ENCODE measurements at places on chromosomes 7 and 10.

- DNase-seq, result no peak
Observed at GRCh38 chr7:102101926-102102325, 184.7 kb upstream of the SH2B2 start.

DNA sequence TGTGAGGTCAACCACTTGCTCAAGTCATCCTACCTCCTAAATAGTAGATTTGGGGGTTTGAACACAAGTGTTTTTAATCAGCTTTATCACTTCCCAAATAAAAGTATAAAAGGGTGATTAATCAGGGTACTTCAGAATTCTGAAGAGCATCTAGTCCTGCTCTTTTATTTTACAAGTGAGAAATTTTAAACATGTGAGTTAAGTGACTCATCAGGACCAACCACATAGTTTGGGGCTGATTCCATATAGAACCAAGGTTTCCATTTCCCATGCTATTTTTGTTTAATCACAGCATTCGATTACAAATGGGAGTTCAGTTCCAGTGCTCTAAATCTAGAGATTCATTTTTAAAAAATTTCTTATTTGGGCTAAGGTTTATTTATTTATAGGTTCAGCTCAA is 113.4 kb downstream of the GPR158 start:
- no peak for DNase-seq

GRCh38 chr7:19747740-19748339 is 25.6 kb downstream of the TMEM196 start:
- no peak for DNase-seq

DNA sequence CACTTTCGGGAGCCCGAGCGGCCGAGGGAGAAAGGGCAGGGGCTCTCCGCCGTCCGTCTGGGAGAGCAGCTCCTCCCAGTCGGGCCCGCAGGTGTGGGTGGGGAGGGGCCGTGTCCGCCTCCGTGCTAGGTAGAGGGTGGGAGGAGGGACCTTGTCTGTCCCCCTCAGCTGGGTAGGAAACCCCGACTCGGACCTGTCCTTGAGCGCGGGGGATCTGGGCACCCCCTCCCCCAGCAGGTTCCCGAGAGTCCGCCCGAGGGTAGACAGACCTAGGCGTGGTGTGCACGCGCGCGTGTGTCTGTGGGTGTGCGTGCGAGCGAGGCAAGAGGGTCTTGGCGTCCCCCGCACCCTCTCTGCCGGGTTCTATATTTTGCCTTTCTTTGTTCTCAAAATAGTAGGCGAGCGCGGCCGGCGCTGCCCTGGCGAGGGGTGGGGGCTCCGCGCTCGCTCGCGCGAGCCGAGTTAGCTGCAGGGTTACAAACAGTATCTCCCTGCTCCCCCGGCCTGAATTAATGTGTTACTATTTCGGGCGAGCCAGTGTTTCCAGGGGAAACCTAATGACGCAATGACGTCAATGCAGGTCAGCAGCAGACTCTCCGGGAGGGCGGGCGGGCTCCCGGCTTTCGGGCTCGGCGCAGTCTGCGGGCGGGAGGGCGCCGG is 73.9 kb upstream of the LEP start:
- peak; percentile 69 for DNase-seq

GRCh38 chr7:134364619-134365037 is 47.9 kb upstream of the SLC35B4 start:
- DNase-seq, result no peak

- no peak for DNase-seq
Observed at GRCh38 chr10:131698232-131698631, 202.6 kb upstream of the PPP2R2D start.

DNA sequence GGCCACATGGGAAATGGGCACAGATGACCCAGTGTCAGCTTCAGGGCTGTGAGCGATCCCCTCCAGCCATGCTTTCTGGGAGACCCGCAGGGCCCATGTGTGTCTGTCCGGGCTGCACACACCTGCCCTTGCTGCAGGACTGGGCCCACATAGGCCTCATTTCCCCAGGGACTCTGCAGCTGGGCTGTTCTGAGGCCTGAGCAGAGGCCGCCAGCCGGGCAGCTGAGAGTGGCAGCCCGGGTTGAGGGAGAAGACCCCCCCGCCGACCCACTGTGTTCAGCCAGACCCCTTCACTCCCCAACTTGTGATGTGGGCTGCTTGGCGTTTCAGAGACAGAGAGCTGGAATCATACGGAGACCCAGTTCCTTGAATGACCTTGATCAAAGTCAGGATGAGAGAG is 50.1 kb upstream of the DPYSL4 start:
- DNase-seq, result no peak

DNA sequence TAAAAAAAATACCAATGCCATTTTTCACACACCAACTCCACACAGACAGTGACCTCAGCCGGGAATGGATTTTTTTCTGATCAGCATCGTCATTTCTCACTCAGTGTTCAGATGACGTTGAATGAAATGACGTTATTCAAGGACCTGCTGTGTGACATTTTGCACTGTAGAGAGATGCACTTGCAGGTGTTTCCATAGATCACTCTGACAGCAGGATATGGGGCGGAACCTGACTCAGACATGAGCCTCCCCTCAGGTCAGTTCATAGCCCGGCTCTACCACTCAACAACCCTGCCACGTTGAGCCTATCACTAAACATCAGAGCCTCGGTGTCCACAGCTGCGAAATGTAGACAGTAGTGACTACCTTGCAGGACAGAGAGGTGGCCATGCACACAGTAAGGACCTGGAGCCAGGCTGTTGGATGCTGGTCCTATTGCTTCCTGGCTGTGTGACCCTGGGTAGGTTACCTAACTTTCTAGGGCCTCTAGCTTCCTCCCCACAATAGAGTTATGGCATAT is 41.4 kb upstream of the ANTXRL start:
- DNase-seq, result no peak

DNA sequence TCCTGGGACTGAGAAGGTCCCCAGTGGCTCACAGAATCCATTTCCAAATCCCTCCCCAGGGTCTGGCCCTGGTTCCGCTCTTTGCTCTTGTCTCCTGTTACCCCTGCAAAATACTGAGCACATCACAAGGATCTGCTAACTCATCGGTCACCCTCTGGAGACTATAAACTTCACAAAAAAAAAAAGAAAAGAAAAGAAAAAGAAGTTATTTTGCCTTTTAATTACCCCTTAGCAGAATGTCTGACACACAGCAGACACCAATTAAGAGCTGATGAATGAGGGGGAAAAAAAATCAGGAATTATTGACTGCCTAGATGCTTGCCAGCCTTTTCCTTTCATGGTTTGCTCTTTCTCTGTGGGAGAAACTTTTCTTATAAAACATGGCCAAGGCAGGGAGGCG is 578.7 kb downstream of the GRID1 start:
- DNase-seq, result no peak

DNA sequence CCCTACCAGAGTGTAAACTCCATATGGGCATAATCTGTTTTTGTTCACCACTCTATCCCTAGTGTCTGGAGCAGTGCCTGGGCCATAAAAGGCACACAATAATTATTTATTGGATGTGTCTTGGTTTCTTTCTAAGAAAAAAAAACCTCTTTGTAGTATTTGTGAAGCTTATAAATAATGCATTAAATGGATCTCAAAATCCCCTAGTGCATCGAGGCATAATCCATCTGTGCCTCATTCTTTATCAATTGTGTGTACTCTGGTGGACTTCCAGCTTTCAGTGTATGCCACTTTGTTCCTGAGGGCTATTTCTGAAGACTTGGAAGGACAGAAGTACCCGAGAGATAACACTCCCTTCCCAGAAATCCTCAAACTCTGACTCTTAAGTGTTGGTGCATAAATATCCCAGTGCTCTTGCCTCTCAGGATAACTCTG is 255.0 kb upstream of the PHYHIPL start:
- DNase-seq, result no peak

DNA sequence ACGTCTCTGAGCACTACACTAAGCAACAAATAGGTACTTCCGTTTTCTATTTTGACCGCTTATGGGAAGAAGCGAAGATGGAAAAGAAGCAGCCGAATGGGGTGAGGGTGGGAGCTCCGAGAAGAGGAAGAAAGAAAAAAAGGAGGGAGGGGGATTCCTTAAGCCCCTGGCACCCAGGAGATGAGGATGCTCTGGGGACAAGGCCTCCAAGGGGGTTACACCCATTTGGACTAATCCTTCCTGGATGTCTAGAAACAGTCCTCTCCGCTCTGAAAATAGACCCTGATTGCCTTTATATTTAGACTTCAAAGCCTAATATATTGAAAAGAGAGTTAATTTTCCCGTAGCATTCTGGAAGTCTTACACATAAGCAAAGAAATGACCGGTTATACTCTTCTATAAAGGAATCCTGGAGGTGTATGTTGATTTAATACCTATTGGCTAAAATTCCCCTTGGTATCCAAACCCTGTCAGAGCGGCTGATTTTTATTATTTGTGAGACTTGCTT is 676 bp upstream of the HTR7 start:
- no peak for DNase-seq

DNA sequence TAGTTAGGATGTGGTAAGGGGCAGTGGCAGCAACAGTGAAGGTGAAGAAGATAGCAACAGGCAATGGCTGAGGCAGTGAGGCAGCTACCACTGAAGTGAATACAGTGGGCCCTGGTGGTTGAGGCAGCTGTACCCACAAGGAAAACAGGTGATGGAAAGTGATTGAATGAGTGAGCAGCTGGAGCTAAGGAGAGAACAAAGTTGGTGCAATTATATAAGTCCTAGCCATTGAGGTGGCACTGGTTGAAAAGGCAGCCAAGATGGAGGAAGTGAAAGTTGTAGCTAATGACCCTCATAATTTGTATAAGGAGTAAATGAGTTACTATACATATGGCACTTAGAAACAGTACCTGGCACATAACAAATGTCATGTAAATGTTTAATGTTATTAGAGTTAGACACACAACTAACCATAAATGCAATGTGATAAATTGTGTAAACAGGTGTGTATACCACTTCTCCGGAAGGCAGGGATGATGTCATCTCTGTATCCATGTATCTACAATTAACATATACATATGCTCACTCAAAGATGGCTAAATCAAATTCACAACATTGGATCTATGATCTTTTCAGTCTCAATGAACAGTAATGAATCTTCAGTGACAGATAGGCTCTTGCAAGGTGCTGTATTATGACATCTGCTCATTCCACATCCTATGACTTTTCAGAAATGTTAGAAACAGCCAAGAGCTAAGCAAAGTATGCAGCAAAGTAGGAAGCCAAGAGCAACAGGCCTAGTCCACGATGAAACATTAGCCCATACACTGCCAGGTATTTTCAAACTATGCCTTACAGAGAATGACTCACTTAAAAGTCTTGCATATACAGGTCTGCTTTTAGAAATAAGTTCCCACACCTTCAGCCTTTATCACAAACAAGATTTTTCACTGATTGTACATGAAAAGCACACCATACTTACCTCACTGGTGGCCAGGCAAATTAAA is 10.7 kb downstream of the XPNPEP1 start:
- DNase-seq, result no peak

DNA sequence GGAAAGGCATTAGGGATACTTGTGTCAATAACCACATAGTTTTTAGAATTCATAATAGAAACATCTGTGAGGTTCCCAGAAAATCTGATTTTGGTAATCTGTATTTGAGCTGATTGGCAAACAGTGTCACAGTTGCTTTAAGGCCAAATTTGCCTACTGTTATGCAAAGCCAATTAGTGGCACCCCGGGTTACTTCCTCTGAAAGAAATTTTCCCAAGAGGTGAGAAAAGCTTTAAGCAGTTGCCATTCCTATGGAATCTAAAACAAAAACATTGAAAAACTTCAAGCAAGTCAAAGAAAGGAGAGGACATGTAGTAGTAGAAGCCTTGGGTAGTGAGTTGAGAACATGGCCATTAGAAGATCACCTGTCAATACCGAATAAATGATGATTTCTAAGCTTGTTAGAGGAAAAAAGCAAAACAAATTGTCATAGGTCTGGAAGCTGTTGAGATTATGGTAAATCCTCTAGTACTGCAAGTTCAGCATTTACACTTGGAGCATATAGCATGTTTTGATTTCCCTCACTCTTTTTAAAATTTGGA is 176.8 kb downstream of the TWIST1 start:
- no peak for DNase-seq
